ENCODE measurements at places on chromosomes 1 and 21. TPM values are rescaled to one million over a fixed set of nuclear protein-coding genes. Genes with fewer than 3 reads are reported as not detected.

Gene MPZ
- polyA plus RNA-seq: 10.2 TPM

Gene ELAVL4
- 1.2 TPM for polyA plus RNA-seq

Gene IGSF21
- 8.2 TPM for polyA plus RNA-seq

Gene ADCY10
- polyA plus RNA-seq: 0.06 TPM

Gene MRAP
- polyA plus RNA-seq: 4.0 TPM

Gene USH2A
- polyA plus RNA-seq: not detected

Gene BROX
- polyA plus RNA-seq: 13.9 TPM

Gene TMPRSS15
- not detected for polyA plus RNA-seq

Gene MCOLN2
- polyA plus RNA-seq: 0.43 TPM

Gene MIER1
- 19.3 TPM for polyA plus RNA-seq

Gene RPTN
- not detected for polyA plus RNA-seq

Gene MCOLN3
- polyA plus RNA-seq: 0.67 TPM

Gene FCRL6
- 0.20 TPM for polyA plus RNA-seq

Gene C1orf210
- 1.4 TPM for polyA plus RNA-seq

Gene RHD
- polyA plus RNA-seq: not detected

Gene S100A9
- polyA plus RNA-seq: 471 TPM

Gene RORC
- 0.71 TPM for polyA plus RNA-seq

Gene MYOG
- not detected for polyA plus RNA-seq

Gene RHBG
- polyA plus RNA-seq: 0.86 TPM

Gene VCAM1
- polyA plus RNA-seq: 13.2 TPM

Gene SYCP1
- not detected for polyA plus RNA-seq

Gene PDIK1L
- polyA plus RNA-seq: 4.4 TPM

Gene TEX38
- polyA plus RNA-seq: not detected

Gene GPR25
- polyA plus RNA-seq: 0.06 TPM

Gene BNIPL
- polyA plus RNA-seq: 1.9 TPM

Gene PADI3
- 11.6 TPM for polyA plus RNA-seq

Gene ALG14
- 2.7 TPM for polyA plus RNA-seq

Gene TBX19
- polyA plus RNA-seq: 1.8 TPM

Gene CELA2A
- not detected for polyA plus RNA-seq

Gene ATAD3C
- polyA plus RNA-seq: 3.3 TPM
